ENCODE measurements at places on chromosomes 7 and 10.

DNA sequence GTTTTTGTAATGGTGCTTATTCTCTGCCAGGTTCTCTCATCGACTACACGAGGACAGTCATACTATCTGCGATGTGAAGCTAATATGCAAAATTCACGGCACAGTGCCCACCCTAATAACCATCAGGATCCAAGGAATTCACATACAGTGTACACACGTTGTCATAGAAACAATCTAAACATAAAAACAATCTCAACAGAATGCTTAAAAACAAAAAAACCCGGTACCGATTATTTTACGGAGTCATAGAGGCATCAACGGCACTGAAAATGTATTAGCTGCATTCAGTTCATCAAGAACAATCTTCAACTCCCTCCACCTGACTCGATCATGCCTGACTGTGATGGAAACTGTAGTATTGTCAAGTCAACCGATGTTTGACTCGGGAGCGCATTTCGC lies 628 bp downstream of the MRPS33 start:
- no peak for DNase-seq

DNA sequence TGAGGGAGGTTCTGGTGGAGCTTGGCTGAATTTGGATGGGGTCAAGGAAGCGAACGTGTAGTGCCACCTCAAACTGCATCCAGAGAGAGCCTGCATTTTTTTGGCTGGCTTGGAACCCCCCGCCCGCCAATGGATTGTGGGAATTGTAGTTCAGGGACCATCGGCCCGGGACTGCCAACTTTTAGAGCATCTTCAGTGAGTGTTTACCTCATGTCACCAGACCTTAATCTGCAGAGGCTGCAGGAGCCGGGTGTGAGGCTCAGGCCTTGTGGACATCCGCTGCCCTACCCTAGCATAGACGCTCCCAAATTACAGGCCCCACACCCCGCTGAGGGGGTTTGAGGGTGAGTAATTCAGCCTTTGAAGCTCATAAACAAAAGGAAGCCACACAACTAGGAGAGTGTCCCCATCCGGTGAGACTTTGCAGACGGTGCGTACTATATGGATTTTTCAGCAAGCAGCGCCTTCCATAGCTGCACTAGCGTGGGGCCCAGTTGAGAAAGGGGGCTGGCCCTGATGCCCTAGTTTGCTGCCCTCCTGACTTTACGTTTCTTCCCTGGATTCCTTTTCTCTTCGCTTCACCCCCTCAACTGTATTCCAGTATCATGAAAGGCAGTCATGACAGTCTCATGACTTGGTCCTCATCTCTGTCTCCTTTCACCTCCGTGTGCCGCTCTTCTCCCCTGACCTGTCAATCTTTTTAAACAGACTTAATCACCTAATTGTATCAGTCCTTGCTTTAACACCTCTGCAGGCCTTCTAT lies 717 bp downstream of the CNPY4 start:
- DNase-seq: peak; percentile 55

DNA sequence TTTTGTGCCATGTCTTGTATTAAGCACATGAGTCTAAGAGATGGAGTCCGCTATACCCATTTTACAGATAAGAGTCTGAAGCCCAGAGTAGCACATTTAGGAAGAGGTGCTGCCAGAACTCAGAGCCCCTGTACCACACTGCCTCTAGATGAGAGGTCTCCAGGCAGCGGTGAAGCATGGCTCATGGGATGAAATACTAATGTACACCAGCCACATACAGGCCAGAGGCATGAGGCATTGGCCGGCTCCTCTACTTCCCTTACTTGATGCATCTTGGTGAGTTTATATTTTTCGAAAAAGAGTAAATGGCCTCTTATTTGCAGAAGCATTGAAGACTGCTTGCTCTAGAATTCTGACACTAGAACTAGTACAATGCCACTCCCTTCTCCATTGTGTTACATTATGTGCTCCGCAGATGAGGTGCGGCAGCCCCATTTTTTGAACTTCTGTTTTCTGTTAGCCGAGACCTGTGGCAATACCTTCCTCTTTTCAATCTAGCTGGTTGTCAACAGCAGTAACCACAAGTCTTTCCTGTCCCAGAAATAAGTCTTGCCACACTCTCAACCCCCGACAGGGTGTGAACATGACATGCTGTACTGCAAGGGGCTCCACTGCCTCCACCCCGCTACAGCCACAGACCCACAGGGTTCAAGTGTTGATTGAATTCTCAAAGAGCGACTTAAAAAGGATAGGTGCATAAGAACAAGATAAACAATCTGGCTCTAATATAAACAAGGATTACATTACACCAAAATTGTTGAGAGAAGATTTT lies 145.3 kb downstream of the CELF2 start:
- DNase-seq: peak; percentile 44

DNA sequence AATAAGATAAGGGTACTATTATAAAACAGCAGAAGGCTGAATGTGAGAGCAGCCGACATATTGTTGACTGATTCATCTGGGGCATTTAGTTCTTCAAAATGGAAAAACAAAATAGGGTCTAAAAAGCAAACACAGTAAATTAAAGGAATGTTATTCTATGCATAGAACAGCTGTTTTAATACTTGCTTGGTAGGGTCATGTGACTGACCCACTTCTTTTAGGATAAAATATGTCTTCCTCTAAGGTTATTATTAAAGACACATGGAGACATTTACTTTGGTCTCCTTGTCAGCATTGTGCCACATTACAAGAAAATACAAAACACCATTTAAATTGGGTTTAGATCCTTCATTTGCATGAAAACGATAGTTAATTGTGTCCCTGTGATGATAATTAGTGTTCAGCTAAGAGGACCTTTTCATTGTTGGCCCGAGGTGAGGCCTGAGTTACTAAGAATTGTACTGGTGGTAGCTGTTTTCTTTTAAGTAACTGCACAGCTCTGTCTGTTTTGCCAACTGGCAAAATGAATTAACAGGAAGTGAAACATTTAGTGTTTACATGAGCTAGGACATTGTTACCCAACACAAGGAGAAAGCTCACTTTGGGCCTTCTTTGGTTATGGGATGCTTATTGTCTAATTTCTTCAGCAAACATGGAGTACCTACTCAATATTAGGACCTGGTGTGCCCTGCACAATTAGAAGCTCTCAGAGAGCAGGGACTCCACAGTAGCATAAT lies 764.4 kb downstream of the LRMDA start:
- no peak for DNase-seq

- no peak for DNase-seq
Observed at GRCh38 chr7:131302446-131302845, 25.2 kb upstream of the MKLN1 start.

DNA sequence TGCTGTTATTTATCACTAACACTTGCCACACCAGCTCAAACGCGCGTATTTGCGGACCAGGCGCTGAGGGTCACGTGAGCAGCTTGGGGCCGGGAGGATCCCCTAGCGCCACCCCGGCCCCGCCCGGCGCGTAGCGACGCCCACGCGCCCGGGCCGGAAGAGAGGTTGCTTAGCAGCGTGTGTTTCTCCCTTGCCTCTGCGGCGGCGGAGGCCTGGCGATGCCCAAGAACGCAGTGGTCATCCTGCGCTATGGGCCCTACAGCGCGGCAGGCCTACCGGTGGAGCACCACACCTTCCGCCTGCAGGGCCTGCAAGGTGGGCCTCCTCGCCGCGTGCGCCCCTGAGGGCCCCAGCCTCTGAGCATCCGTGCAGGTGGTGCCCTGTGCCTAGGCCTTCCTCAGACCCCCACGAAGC lies at the start of gene C10orf53:
Gene C10orf53 (plus strand): TSS at position 172 of the 414 bp plus-strand sequence. CDS start 47 bp downstream, at position 219.
- no peak for DNase-seq

- DNase-seq: no peak
Observed at GRCh38 chr10:11746883-11747539, 4.8 kb downstream of the ECHDC3 start.

DNA sequence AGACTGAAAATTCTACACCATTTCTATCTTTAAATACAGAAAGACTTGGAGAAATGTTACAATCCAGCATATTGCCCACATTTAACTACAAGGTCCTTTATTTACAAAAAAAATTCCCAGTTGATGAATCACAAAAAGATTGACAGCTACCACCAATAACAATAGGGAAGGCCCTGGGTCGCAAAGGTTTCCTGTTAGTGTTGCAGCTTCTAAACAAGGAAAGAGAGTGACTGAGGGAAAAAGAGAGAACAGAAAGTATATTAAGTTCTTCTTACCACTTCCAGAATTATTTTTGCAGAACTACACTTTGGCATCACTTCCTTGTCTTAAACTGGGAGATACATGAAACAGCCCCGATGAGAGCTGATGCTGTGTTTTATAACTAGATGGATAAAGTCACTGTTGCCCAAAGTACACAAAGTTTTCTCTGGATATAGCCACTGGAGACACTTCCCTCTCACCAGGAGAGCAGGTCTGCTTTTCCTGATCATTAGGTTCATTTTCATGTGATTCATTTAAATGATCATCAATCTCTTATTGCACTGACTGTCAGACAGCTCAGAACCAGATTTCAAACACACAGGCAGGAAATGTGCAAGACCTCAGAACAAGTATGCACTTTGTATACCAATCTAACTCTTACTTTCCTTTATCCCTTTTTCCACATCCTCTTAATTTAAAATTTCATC lies 57.0 kb downstream of the SHTN1 start:
- no peak for DNase-seq

DNA sequence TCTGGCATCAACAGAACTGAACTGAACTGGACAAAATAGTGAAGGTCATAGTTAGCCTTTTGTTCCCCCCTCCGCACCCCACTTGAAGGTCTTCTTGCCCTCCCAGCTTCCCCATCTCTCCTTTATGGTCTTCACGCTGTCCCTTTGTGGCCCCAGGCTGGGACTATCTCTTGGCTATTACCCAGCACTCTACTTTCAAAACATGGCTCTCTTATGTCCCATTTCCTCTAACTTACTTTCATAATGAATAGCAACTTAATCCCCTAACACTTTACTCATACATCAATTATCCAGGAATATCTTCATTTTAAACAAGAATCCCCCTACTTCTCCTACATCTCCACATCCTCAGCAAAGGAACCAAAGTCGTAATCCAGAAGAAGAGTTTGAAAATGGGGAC lies 135.3 kb upstream of the ITGB1 start:
- DNase-seq: no peak

DNA sequence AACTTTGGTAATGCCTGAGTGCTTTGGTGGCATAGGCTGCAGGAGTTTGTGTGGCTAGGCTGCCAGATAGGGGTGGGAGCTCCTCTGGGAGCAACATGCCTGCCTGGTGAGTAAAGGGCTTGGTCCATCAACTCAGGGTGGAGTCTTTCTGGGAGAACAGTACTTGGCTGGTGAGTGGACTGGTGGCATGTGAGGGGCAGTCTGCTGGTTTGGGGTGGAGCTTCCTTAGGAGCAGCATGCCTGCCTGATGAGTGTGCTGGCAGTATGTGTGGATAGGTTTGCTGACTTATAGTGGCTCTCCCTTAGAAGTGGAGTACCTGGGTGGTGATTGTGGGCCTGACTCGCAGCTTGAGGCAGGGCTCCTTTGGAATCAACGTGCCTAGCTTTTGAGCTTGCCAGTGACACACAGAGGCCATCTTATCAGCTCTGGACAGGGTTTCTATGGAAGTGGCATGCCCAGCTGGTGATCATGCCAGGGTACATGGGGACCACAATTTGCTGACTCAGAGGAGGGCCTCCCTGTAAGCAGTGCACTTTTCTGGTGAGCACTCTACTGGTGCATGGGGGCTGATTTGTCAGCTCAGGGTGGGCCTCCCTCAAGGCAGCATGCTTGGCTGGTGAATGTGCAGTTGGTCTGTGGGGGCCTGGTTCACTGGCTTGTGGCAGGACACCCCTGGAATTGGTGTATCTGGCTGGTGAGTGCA lies 35.0 kb upstream of the SRI start:
- DNase-seq: no peak

DNA sequence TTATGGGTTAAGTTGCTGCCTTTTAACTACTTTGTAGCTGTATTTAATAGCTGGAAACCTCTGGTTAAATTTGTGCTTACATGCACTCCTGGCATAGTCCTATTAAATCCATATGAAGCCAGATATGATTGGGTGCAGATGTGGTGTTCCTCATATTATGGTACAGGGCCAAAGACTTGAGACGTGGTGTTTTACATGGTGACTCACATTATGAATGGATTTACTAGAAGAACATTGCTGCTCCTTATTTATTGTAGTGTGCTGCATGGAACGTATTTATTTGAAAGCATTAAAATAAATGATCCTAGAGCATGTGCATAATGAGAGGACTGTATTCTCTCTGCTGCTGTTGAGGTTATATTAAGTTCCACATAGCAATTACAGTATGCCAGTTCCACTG lies 224.1 kb downstream of the SLC25A13 start:
- no peak for DNase-seq

DNA sequence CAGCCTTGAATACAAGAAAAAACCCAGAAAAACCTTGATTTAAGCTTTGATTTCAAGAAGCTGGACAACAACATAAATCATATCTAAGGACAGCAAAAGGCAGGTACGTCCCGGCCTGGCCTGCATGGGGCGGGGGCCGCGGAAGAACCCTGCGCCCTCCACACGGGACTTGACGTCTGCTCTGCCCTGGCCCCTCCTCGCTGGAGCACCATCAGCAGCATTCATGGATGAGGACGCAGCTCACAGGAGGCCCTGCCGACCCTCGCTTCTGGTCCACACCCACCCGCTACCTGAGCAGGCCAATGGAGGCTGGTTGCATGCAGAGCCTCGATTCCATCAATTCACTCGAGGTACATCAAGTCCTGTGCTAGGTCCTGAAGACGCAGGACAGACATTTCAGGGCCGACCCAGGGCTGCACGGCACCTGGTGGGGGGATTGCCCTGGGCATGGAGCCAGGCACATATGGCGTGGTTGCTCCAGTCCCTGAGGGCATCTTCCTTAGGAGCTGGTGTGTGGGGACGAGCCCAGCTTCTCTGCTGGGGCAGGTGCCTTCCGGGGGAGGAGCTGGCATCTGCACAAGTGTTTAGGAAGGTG lies 63.1 kb upstream of the NKX6-2 start:
- DNase-seq: no peak

DNA sequence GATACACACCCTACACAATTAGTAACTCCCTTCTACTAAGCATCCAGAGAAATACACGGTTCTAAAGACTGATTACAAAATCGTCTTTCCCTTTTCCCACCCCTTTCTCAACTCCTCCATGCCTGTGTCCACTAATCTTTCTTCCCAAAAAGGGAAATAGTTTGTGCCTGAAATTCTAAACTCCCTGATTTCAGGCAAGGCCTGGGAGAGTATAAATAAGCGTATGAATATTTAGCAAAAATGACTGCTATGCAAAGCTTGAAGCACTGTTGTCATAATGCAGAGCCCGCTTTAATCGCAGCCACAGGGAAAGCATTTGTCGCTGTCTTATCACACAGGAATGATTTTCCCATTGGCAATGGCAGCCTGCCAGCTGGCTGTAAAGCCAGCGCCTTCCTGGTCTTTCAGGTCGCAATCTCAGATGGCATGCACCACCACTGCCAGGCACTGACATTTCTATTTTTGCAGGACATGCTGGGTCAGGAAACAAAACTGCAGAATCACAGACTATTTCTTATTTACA lies 142.9 kb upstream of the PCGF5 start:
- DNase-seq: no peak

DNA sequence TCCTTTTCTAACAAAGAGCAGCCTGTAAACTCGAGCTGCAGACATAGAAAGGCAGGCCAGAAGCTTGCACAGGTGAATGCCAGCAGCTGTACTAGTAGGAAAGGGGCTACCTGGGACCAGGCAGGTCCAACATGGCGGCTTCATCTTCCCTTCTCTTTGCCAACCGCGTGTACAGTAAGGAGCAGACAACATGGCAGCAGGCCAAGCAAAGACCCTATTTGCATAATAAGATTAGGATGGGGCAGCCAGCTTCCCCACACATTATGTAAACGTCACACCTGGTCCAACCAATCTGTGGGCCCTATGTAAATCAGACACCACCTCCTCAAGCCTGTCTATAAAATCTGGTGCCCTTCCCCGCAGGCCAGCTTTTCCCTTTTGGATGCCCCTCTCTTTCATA lies 1186.5 kb upstream of the AUTS2 start:
- no peak for DNase-seq

GRCh38 chr7:143023047-143023446 lies 3.9 kb downstream of the OR9A2 start:
- no peak for DNase-seq
